BE2C (cell line): ENCODE measurements at places on chromosomes 4 and X.

DNA sequence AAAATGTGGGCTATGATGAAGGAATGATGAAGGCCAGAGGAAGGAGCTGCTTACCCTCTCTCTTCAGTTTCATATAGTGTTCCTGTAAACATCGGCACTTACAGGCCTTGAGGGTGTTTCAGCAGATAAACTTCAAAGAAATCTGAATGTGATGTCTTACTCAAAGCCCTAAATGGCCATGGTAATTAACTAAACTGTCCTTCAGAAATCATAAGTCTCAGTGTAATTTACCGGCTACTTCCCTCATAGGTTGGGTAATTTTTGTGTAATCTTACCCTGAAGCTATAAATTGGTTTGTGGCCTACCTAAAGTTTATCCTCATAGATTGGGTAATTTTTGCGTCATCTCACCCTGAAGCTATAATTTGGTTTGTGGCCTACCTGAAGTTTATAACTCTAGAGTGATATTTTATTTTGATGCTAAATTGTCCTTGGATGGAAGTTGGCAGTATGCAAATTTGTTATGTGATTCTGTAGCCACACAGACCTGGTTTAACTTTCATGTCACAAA lies 2700.3 kb downstream of the ARAP2 start:
- DNase-seq = no peak

DNA sequence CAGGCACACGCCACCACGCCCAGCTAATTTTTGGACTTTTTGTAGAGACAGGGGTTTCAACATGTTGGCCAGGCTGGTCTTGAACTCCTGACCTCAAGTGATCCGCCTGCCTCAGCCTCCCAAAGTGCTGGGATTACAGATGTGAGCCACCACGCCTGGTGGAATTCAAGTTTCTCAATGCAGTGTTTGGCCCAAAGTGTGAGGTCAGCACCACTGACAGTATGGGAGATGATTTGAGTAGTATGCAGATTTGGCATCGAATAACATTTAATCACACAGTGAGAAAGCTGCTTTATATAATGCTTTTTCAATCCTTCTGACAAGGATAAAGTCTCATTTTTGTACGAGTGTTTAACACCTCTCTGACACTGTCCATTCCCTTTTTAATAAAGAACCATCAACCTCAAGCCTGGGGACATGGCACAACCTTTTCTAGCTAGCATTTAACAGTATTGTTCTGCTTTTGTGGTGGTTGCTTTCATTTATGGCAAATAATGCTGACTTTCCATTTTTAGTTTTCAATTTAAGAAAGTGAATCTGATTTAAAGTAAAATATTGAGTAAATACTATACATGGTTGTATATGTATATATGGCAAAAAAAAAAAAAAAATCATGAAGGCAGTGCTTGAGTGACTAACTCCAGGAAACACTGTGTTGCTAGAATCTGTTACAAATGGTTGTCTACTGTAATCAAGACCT lies 4.3 kb upstream of the NSUN7 start:
- DNase-seq = no peak

GRCh38 chr4:176350671-176351070 lies 30.9 kb downstream of the SPCS3 start:
- DNase-seq = peak; percentile 37

GRCh38 chr4:12452291-12452690 lies 1023.6 kb upstream of the HS3ST1 start:
- DNase-seq = no peak

DNA sequence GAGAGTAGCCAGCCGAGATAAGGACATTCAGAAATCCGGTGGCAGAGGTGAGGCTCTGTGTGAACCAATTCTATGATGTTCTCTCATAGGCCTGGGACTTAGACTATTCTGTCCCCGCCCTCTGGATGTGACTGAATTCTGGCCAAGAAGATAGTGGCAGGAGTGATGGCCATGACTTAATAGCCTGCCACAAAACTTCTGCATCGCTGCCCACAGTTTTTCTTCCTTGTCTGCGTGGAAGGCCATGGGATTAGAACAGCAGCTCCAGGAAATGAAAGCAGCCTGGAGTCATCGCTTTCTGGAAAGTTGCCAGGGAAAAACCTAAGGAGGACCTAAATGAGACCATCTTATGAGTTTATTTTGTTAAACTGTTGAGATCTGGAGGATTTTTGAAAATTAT lies 134.7 kb downstream of the F11 start:
- DNase-seq = no peak

GRCh38 chr4:169189372-169189771 lies 81.4 kb downstream of the SH3RF1 start:
- DNase-seq = no peak

DNA sequence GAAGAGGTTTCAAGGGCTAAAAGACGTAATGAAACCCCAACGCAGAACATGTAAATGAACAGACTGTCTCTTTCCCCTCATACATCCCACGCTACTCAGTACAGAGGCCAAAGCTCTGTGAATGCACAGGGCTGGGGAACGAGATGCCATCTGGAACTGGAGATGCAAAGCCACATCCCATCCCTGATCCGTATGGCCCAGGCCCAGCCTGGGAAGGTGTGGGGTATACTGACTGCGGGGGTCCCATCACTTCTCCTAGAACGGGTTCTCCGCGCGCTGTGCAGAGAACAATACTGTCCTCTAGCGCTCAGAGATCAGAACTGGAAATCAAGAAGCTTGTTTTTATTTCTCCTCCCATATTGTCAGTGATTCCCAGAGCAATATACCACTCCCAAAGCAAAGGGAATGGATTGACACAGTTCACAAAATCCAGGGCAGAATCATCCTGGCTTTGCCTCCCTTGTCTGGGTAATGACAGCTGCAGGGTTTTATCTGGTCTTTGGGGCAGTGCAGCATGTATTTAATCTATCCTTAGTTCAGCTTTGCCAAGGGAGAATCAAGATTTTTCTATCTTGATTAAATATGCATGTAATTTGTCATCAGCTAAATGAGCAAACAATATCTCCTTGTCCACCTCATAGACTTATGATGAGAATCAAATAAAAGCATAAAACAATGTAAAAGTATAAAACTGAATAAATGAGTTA lies 47.3 kb upstream of the TLR3 start:
- DNase-seq = peak; percentile 78

- DNase-seq = peak; percentile 66
These were observed 22.7 kb downstream of the JAKMIP1 start for GRCh38 chr4:6177587-6178197.

- DNase-seq = no peak
These were observed 121.6 kb upstream of the CBR4 start for GRCh38 chr4:169131556-169132208.

- DNase-seq = no peak
These were observed 343.1 kb downstream of the MID1IP1 start for GRCh38 chrX:39144323-39144722.

DNA sequence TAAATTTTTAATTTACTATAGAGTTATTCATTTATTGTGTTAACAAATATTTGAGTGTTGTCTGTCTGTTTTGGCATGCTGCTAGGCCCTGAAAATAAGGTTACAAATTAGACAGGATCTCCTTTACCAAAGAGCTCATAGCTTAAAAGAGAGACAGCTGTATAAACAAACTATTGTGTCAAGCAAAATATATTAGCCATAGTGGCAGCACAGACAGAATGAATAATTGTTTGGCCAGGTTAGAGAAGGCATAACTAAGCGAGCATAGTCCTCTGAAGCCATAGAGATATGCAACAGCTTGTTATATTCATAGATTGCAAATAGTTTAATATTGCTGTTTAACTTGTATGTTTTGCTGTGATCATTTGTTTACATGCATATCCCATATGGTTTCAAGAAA lies 66.7 kb upstream of the NDUFC1 start:
- no peak for DNase-seq
